ENCODE measurements at places on chromosomes 7 and 10. TPM values are rescaled to one million over a fixed set of nuclear protein-coding genes. Genes with fewer than 3 reads are reported as not detected.

SPDYE1 gene
- total RNA-seq: not detected

OR9A2 gene
- total RNA-seq: not detected

CCDC3 gene
- total RNA-seq: 1.6 TPM

SPDYE5 gene
- total RNA-seq: not detected

CCDC126 gene
- 21.3 TPM for total RNA-seq

JCAD gene
- total RNA-seq: 15.8 TPM

SPAG6 gene
- total RNA-seq: 8.9 TPM

HTR5A gene
- not detected for total RNA-seq

HOXA7 gene
- 1.5 TPM for total RNA-seq

CLCN1 gene
- total RNA-seq: 0.14 TPM

DNA sequence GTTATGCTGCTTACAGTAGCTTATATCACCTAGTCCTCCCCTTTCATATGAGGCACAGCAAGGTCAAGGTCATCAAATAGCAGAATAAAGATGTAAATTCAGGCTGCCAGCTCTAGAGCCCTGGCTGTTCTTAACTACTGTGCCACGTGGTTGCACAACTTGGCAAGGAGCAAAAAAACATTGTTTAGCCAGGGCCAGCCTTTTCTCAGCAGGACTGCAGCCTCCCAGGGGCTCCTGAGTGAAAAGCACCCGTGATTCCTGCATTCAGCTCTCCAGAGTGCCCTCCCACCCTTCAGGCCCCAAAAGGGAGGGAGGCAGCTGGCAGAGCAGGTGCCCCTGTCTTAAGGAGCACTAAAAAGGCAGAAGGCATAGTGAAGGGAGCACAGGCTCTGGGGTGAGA is 31.8 kb upstream of the TM9SF3 start:
- no peak for DNase-seq

DNA sequence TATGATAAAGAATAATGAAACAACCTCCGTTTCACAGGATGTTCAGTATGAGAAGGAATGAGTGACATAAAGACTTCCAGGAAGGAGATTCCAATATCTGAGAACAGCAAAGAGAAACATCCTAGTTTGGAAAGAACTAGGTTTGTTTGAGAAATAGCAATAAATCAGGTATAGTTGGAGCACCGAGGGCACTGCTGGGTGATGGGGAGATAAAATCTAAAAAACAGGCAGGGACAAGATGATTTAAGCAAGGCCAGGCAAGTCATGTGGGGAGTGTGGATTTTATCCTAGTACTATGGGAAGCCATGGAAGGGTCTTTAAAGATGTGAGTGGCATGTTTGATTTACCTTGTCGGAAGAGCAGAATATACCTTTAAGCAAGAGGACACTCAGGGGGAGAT is 169.7 kb downstream of the SPAG6 start:
- no peak for DNase-seq

GRCh38 chr10:114694062-114694461 is 36.0 kb upstream of the ABLIM1 start:
- DNase-seq: no peak

- DNase-seq: no peak
These were observed 2.3 kb downstream of the CCDC136 start for GRCh38 chr7:128794020-128794419.

DNA sequence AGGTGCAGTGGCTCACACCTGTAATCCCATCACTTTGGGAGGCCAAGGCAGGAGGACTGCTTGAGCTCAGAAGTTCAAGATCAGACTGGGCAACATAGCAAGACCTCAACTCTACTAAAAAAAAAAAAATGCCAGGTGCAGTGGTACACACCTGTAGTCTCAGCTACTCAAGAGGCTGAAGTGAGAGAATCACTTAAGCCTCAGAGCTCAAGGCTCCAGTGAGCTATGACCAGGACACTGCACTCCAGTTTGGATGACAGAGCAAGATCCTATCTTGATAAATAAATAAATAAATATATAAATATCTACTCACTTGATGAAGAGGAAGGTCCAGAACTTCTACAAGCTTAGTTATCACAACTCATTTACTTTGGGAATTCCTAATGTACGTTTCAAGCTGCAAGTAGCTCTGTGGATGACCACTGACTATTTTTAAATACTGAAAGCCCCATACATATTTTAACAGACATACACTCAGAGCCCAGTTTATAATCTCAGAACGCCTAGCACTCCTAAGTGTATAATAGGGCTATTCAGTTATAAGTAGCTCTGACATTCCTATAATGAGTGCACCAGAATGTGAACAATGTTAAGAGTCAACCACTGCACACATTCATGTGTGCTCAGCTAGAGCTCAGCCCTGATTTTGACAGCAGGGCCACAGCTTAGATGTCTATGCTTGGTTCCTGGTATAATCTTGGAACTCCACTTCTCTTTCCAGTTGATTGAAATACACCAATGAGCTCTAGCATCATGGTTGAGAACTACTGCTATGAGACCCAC is 119.1 kb downstream of the CUBN start:
- no peak for DNase-seq

- no peak for DNase-seq
These were observed 65.3 kb upstream of the ARID5B start for GRCh38 chr10:61835946-61836887.

DNA sequence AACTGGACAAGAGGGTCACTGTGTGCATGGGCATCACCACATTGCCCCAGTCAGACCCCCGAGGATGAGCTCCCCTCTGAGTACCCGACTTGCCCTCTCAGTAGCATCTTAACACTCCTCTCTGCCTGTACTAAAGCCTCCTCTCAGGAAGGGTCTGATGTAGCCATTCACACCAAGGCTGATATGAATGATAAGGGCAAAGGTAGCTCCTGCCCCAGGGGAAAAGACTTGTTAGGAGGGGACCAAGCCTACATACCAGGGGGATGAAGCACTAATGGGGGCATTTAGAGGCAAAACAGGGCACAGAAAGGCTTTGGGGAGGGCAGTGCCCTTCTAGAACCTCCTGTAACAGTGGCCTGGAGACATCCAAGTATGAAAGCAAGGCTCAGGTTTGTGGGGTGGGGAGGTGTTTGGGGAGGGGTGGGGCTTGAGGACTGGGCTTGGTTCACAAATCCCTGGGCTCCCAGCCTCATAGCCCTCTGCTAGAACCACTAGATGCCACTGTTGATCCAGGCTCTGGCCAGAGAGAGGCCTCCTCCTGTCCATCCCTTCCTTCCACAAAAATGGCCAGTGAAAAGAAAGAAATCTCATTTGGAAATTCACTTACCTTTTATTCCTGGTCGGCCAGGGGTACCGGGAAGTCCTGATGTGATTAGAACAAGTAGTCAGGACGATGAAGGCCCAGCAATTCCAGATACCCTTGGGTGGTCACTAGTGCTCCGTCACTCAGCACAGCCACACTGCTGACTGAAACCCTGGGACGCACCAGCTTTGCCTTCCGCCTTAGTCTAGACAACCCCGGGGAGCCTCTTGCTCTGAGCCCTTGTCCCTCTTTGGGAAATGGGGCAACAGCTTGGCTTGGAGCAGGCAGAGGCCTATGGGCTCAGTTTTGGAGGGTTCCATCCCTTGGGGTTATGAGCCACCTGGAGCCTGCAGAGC is 40.3 kb downstream of the COL17A1 start:
- DNase-seq: peak; percentile 27

DNA sequence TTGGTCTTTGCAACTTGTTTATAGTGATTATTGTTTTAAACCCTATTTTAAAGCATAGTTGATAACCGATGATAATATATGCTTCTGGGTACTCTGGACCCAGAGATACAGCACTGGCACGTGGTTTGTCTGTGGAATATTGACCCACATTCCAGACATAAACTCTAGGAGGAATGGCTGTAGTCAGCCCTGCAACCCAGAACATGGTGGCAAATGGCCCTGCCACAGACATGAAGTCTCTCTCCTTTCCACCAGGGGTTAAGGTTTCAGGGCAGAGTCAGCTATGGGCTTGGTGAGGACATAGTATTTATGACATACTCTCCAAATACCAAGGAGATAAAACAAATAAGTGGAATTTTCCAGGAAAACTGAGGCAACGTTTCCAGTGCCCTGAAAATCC is 83.6 kb downstream of the NAMPT start:
- DNase-seq: no peak

DNA sequence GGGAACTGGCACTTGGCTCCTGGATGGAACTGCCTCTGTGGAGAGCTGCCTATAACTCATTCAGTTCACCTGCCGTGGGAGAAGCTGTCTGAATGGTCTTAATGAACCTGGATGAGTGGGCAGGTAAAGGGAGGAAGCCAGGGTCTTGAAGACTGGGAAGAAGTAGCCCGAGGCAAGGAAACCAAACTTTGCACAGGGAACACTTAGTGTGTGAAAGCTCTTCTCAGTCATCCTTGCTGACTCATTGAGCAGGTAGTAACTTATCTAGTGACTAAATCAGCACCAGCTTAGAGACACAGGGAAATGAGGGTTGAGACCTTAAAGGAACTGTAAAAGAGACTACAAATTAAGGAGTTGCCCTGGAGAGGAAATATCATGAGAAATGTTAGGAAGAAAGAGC is 9.9 kb downstream of the LRRC4 start:
- DNase-seq: no peak

GRCh38 chr7:65295409-65295808 is 78.2 kb upstream of the ZNF92 start:
- DNase-seq: no peak

- no peak for DNase-seq
These were observed 278.0 kb downstream of the CCSER2 start for GRCh38 chr10:84606428-84606827.

DNA sequence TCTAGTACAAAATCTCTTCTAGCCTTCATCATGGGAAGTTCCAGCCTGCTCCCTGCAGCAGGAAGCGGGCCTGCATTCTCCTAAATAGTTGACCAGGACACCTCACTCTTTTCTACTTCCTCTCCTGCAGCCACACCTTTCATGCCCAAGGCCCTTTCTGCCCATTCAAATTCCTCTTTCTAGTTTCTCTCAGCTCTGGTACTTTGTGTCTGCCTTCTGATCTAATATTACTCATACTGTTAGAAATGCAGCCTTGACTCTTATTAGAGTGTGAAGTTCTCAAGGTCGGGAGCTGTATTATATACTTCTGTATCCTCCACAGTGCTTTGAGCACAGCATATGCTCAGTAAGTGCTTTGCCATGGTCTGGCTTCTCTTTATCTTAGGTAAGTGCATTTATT is 103.1 kb downstream of the PRKCQ start:
- DNase-seq: no peak

DNA sequence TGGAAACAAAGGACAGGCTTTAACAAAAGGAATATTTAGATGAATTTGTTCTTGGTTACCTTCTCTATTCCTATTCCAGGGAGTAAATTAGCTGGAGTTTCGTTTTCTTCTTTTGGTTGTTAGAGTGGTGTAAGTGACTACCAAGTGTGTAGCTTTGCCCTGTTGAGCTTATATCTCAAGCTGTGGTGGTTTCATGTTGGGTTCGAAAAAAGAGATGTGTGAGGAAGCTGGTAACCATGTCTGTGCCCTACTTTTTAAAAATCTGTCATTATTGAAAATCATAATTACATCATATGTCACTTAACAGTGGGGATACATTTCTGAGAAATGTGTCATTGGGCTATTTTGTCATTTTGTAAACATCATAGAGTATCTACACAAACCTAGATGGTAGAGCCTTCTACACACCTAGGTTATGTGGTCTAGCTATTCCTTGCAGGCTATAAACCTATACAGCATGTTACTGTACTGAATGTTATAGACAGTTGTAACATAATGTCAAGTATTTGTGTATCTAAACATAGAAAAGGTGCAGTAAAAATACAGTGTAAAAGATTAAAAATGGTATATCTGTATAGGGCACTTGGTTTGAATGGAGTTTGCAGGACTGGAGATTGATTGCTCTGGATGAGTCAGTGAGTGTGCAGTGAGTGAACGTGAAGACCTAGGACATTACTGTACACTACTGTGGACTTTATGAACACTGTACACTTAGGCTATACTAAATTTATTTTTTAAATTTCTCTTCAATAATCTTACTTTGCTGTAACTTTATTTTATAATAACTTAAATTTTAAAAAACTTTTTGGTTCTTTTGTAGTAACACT is 90.4 kb downstream of the SEPTIN7 start:
- DNase-seq: no peak

- no peak for DNase-seq
These were observed 3.5 kb downstream of the GRIFIN start for GRCh38 chr7:2472739-2473138.

DNA sequence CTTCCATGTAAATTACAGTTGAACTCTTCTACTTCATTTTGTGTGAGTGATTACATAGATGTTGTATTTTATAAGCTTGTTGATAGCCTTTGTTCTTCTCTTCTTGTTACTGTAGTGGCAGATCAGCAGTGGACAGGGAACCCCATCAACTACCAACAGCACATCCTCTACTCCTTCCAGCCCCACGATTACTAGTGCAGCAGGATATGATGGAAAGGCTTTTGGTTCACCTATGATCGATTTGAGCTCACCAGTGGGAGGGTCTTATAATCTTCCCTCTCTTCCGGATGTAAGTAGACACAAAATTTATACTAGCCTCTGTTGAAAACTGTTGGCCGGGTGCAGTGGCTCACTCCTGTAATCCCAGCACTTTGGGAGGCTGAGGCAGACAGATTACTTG is 110.7 kb downstream of the TRIM24 start:
- DNase-seq: no peak

- DNase-seq: no peak
These were observed 45.6 kb upstream of the CFAP46 start for GRCh38 chr10:132987671-132988571.

- no peak for DNase-seq
These were observed 9.9 kb upstream of the NEUROG3 start for GRCh38 chr10:69583106-69583505.

GRCh38 chr10:70317943-70318318 is 34.1 kb upstream of the NPFFR1 start:
- DNase-seq: no peak

Data from progenitor cell of endocrine pancreas (in vitro differentiated cells).